ENCODE measurements at places on chromosomes 12 and 14.

- DNase-seq, result no peak
Observed at GRCh38 chr14:60760644-60761364, 26.2 kb downstream of the MNAT1 start.

DNA sequence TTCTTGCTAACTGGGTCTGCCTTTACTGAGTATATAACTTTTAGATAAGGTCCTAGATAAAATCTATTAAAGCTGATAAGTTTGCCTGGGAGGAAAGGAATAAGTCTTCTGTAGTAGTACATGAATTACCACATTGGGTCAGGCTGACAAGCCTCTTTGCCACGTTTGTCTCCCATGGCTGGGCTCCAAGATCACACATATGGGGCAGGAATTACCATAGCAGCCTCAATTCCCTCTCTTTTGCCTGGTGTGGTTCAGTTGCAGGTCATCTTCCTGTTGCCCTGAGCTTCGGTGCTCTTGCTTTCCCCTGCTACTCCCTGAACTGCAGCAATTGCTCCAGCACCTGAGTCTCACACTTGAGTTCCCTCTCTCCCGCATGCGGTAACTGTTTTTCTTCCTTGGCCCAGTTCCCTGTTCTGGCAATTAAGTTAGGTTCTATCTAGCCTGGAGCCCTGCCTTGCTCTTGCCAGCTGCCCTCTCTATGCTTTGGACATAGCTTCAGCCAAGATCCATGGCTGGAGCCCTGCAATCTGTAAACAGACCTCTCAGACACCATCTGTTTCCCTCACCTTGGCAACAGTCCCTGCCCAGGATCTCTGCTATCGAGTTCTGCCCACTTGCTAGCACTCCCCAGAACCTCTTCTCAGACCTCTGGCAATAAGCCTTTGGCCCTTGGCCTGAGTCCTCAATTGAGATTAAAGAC, 5.8 kb upstream of the GLT8D2 start:
- no peak for DNase-seq

DNA sequence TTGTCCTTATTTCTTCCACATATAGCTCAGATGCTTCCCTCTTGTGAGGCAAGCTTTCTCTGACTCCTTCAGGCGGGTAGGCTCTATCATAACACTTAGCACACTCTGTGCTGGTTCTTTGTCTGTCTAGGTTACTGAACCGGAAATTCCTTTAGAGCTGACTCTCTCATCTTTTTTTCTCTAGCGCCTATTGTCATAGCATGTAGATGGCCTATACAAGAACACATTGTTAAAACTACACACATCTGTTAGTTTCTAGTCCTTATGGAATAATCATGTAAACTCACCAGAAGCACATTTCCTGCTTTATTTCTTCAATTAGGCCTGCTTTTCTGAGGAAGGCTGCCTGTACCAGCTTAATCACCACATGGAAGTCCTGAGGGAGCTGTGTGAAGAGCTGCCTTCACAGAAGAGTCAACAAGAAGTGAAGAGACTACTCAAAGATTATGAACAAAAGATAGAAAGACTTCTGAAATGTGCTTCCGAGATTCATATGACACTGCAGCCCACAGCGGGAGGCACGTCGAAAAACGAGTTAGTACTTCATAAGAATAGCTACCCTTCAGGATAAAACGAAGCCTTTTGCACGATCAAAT, 143.9 kb downstream of the SYNE2 start:
- DNase-seq, result no peak

DNA sequence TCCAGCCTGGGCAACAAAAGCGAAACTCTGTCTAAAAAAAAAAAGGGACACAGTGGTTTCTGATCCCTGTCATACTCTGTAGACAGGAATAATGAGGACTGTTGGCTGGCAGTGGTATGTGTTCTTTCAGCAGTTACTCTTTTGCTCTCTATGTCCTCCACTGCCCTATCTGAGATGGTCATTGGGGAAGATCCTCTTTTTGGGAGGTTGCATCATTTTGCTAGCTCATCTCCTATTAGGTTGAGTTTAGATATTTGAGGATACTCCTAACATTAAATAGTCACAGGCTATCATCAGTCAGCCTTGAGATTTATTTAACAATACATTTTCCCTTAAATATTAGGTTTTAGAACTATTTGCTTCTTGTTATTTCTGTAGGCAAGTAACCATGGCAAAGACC, 5.9 kb upstream of the CCDC91 start:
- DNase-seq, result no peak

DNA sequence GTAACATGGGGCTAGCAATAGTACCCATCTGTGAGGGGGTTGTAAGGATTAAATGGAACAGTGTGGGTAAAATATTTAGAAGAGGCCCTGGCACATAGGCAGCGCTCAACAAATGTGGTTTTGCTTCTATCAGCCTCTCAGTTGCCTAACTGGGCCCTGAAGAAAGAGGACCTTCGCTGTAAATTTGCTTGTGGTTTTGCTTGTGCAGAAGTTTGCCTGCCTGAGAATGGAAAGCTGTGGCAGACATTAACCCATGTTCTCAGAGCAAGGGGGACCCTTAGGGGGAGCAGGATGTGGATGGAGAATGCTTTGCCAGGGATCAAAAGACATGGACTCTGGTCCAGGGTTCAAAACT, 160.1 kb downstream of the BRMS1L start:
- no peak for DNase-seq

- DNase-seq, result no peak
Observed at GRCh38 chr12:90428881-90429280, 526.1 kb downstream of the CCER1 start.
